ENCODE measurements at places on chromosomes 5 and 9.

DNA sequence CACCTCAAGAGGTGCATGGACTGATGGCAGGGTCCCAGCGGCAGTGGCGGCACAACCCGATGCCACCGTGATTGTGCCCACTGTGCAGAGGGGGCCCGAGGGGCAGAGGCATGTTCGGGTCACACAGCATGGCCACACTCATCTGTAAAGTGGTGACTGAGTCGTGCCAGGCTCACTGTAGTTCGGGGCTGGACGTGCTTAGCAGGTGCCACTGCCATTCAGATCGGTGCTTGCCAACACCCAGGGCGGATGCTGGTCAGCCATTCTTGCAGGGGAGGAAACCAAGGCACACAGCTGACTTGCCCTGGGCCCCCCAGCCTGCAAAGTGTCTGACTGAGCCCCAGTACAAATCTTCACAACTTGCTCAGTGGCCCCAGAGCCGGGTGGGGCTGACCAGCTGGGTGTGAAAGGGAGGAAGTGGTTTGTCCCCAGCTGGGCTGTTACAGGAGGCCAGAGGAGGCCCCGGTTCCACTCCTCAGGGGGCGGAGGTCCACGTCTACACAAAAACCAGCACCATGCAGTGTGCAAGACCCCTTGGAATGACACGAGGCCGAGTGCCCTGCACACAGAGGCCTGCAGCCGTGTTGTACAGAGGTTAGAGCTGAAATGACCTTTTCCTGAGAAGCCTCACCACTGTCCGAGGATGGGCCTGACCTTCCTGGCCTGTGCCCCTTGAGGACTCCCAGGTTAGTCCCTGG, 17.9 kb downstream of the FGD3 start:
- peak; percentile 39 for DNase-seq

- DNase-seq = no peak
These were observed 4.6 kb downstream of the ANXA1 start for GRCh38 chr9:73155968-73156864.

- DNase-seq = peak; percentile 37
These were observed 13.0 kb downstream of the ROR2 start for GRCh38 chr9:91937056-91937455.

DNA sequence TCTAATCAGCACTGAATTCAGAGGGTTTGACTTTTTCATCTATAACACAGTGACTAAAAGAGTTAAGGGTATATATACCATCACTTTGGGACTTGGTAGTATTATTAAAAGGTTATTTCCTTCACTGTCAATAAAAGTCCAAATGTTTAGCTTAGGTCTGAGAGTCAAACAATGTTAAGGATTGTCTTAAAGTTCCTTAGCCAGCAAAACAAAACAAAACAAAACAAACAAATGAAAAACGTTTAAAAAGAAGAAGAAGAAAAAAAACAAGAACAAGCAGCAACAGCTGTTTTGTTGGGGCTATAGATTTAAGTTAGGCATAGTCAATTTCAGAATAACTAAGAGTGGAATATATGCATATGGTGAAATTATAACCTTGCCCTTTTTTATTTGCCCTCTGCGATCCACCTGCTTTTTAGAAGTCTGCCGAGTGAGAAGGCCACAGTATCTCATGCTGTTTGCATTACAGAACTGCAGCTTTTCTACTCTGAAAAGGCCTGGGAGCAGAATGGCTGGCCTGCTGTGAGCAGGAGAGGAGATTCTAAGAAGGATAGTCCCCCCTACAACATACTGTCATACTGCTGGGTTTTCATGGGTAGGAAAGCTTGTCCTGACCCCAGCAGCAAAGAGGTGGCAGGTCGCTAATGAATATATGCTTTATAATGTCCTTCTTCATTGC, 141.7 kb downstream of the NTRK2 start:
- DNase-seq = no peak

GRCh38 chr5:1399737-1400136, 45.5 kb downstream of the SLC6A3 start:
- DNase-seq = no peak

DNA sequence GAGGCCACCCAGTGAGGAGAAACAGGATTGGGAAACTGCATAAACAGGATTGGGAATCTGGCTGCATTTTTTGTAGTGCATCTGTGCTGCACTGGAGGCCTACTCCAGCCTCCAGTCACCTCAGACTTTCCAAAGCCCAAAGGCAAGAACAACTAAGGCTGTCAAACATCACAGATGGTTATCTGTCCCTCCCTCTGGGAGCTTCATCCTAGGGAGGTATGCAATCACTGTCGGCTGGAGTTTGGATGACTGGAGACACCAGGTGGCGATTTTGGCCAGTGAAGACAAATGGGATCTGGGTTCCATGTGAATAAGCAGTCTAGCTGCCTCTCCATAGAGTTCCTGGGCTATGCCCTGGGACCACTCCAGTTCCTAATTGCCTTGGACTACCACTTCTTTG, 9.3 kb upstream of the SPINK13 start:
- DNase-seq = no peak

GRCh38 chr9:134223091-134223490, 58.7 kb upstream of the RNU6ATAC start:
- no peak for DNase-seq

GRCh38 chr9:120344230-120344629, 235.7 kb downstream of the CDK5RAP2 start:
- no peak for DNase-seq

- DNase-seq = no peak
These were observed 17.1 kb upstream of the FBXL17 start for GRCh38 chr5:108398964-108399363.
